ENCODE measurements at places on chromosomes 2 and 18.

- no peak for DNase-seq
Measured at GRCh38 chr2:26934335-26934724, 36.1 kb upstream of the MAPRE3 start.

DNA sequence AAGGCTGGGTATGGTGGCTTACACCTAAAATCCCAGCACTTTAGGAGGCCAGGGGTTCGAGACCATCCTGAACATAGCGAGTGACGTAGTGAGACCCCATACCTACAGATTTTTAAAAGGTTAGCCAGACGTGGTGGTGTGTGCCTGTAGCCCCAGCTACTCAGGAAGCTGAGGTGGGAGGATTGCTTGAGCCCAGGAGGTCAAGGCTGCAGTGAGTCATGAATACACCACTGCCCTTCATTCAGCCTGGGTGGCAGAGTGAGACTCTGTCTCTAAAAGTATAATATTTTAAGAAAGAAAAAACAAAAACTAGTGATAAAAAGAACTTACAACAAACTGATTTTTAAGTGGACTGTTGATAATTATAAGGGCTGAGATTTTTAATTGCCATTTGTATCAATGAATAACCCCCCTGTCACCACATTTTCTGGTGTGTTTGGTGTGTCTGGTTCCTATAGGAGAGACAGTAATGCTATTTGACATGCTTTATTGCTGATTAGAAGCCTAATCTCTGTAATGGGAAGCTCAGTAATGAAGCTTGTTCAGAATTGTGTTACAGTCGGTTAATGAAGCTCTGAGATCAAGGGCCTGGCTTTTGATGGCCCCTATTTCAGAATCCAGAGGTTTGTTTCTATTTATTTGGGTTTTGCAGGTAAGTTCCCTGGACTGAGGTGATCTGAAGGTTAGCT lies 147.0 kb downstream of the NEDD4L start:
- DNase-seq = no peak

- no peak for DNase-seq
Measured at GRCh38 chr2:186862869-186863709, 14.1 kb upstream of the ZSWIM2 start.

DNA sequence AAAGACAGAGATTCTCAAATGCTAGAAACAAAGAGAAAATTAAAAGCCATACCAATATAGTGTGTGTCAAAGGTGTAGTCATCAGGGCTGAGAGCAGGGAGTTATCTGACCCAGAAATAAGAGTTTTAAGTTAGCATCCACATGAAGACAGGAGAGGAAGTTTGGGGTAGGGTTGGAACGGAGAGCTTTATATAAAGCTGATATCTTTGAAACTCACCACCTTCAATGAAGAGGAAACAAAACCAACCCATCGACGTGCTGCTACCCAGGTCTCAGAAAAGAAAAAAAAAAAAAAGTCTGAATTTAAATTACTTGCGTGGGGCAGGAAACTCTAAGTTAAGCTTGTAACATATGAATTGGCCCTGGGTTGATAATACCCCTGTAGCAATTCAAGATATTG lies 42.4 kb downstream of the ARL4C start:
- DNase-seq = no peak

- DNase-seq = no peak
Measured at GRCh38 chr2:203705178-203705577, 1.3 kb upstream of the CD28 start.

DNA sequence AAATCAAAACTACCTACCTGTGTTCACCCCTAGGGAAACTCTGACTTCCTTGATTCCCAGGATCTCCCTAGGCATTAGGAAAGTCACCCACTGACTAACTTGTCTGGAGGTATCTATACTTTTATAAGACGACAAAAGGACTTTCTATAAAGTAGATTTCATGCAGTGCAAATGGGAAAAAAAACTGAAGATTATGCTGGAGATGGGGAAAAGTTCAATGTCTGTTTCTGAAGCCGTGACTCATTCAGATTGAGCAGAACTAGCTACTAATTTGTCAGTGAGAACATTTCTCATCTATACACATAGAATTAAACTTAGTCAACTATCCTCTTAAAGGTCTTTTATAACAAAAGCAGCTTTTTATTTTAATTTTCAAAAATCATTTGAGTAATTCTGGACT lies 6.0 kb downstream of the SEPTIN10 start:
- no peak for DNase-seq

GRCh38 chr2:217685255-217685605 lies 317.6 kb downstream of the TNS1 start:
- peak; percentile 58 for DNase-seq

GRCh38 chr18:13381944-13382365 lies 163.4 kb downstream of the LDLRAD4 start:
- peak; percentile 57 for DNase-seq

DNA sequence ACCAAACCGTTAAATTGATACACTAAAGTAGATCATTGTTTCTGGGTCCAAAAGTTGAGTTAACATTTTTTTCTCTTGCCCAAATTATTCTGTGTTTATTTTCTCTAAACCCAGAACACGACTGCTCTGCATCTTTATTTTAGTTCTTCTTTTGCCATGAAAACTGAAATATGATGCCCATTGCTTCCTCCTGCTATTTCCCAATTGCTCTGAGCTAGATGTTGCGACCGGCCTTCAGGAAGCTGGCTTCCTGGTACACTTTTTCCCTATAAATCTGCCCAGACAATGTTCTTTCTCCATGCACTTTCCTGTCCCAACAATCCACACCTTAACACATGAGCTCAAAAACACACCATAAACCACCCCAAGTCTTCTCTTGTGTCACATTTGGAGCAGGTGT lies 501.4 kb downstream of the FBXO15 start:
- no peak for DNase-seq

- no peak for DNase-seq
Measured at GRCh38 chr2:38079116-38080052, 3.4 kb upstream of the CYP1B1 start.

DNA sequence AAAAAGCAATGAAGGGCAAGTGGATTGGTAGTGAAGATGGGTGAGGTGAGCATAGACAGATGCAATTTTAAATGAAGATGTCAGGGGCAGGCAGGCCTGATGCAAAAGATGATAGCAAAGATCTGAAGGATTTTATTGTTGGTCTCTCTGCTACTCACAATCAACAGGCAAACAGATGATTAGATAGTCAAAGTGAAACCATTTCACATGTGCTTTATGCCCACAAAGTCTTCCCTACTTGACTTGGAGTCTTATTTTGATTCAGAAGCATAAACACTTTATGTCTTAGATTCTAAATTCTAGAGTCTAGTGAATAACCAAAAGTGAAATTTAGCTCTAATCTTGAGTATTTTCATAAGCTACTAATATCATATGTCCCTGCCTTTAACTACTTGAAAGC lies 153.8 kb upstream of the HNRNPA3 start:
- no peak for DNase-seq

GRCh38 chr2:219870041-219870440 lies 242.6 kb downstream of the SLC4A3 start:
- no peak for DNase-seq

- DNase-seq = no peak
Measured at GRCh38 chr2:38722271-38723061, 28.7 kb downstream of the SRSF7 start.

GRCh38 chr18:69957747-69958146 lies 10.1 kb upstream of the CD226 start:
- no peak for DNase-seq

GRCh38 chr18:51290860-51291259 lies 93.4 kb upstream of the MEX3C start:
- DNase-seq = no peak

DNA sequence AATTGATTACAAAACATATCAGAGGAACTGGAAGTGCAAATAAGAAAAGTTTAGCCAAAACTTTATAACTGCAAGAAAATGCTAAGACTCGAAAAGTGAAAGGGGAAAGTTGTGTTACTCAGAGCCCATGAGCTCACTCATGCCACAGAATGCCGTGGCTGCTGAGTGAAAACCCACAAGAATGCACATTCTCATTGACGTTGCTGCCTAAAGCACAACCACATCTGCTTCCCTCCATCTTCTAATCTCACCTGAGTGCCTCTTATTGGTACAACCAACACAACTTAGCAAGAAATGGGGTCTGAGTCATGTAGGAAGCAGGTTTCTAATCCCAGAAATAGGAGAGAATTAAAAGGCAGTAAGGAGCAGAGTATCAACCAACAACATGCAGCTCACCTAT lies 259.7 kb downstream of the LNPK start:
- no peak for DNase-seq

- DNase-seq = no peak
Measured at GRCh38 chr2:84857566-84857965, 23.3 kb downstream of the TRABD2A start.

GRCh38 chr2:62663920-62664795 lies 41.4 kb upstream of the EHBP1 start:
- DNase-seq = no peak

GRCh38 chr2:132681766-132682165 lies 11.8 kb upstream of the LYPD1 start:
- no peak for DNase-seq

GRCh38 chr2:222861411-222862105 lies 722 bp downstream of the ACSL3 start:
- DNase-seq = peak; percentile 42

DNA sequence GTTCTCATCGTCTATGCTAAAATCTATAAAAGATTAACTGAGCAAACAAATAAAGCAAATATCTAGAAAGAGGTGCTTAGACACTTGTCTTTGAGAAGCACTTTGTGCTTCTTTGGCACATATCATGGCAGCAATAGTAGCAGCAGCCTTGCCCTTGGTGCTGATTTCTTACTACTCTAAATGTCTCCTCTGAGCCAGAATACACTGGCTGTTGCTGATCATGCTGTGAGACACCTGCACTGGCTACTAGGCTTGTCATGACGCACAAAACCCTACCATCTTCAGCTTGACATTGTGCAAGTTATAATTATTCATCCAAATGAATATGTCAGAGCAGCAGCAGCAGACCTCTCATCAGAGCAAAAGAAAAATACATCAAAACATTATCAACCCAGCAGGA lies 46.7 kb downstream of the FANCL start:
- no peak for DNase-seq

Measured in testis (tissue), 5 donors.